ENCODE measurements at places on chromosomes 4 and X.

DNA sequence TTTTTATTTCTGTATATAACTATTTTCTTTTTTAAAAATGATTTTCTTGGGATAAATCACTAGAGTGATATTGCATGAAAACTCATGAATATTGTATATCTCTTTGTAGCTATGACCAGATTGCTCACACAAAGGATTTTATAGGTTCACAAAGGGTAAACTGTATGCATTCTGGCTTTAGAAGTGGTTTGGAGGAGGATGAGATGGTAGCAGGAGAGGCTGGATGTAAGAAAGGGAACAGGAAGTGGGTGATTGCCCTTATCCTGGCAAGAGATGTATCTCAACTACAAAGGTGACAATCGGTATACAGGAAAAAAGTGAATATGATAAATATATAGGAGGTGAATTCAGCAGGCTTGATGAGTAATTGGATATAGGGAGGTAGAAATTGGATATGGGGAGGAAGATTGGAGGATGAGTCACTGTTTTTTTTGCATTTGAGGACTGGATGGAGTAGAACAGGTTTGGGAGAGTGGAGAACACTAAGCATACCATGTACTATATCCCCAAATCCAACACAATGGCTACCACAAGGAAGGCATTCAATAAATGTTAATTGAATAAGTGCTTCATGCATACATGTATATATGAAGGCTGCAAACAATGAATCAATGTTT lies 9.9 kb downstream of the FGG start:
- DNase-seq: no peak

DNA sequence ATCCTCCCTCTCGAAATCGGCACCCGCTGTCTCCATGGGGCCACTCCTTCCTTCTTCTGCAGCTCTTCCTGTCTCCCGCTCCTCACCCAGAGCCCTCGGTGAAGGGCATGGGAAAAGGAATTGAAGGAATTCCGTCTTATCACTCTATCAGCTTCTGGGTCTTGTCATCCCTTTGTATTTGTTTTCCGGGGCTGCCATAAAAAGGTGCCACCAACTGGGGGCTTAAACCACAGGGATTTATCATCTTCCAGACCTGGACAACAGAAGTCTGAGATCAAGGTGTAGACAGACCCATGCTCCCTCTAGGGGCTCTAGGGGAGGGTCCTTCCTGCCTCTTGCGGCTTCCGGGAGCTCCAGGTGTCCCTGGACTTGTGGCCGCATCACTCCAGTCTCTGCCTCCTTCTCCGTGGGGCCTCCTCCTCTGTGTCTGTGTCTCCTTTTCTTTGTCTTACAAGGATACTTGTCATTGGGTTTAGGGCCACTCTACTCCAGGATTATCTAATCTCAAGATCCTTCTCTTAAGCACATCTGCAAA lies 24.0 kb downstream of the CD99 start:
- no peak for DNase-seq

DNA sequence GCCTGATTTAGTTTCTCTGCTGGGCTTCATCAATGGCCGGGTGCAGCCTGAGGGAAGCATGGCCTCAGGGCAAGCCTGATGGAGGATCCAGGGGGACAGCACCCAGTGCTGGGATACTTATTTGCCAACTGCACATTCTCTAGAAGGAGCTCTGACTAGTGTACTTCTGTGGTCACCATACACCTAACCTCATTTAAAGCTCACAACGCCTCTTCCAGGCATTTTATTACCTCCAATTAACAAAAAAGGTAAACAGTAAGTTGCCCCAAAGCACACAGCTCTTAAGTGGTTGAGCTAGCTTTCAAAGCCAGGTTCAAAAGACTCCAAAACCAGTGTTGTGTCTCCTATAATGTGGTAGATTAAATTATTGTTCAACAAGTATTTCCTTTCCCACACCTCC lies 26.8 kb upstream of the ATXN3L start:
- DNase-seq: no peak

GRCh38 chr4:69708211-69708610 lies 52.2 kb downstream of the SULT1B1 start:
- no peak for DNase-seq

DNA sequence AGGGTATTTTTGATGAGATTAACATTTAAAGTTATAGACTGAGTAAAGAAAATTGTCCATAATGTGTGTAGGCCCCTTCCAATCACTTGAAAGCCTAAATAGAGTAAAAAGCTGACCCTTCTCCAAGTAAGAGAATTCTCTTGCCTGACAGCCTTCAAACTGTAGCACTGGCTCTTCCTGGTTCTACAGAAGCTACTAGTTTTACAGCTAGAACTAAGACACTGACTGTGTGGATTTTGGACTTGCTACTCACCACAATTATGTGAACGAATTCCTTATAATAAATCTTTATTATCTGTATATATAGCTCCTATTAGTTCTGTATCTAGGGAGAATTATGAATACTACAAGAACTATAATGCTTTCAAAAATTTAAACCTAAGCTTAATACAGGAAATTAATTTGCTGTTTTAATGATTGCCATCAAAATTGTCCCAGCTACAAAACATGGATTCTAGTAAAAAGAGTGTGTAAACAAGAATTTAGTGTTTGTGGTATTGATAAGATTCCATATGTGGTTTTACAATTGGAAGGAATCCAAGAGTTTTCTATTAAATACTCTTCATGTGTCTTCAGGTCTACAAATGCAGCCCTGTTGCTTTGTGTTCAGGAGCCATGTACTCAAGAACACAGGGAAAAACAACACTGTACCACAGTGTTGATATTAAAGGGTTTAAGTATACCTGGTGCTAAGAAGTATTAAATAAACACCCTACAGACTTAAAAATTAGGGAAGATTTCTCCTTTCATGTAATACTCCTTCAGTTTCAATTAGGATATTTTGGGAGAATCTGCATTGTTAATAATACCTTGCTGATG lies 366.5 kb downstream of the CXXC4 start:
- DNase-seq: no peak
